ENCODE measurements at places on chromosomes 4 and X.
A peak's percentile ranks its signal among the peaks of the same experiment; 100 is the strongest.

- no peak for DNase-seq
Measured at GRCh38 chr4:149708513-149709130, 107.0 kb downstream of the IQCM start.

- no peak for DNase-seq
Measured at GRCh38 chr4:113409181-113409580, 352.4 kb downstream of the CAMK2D start.

DNA sequence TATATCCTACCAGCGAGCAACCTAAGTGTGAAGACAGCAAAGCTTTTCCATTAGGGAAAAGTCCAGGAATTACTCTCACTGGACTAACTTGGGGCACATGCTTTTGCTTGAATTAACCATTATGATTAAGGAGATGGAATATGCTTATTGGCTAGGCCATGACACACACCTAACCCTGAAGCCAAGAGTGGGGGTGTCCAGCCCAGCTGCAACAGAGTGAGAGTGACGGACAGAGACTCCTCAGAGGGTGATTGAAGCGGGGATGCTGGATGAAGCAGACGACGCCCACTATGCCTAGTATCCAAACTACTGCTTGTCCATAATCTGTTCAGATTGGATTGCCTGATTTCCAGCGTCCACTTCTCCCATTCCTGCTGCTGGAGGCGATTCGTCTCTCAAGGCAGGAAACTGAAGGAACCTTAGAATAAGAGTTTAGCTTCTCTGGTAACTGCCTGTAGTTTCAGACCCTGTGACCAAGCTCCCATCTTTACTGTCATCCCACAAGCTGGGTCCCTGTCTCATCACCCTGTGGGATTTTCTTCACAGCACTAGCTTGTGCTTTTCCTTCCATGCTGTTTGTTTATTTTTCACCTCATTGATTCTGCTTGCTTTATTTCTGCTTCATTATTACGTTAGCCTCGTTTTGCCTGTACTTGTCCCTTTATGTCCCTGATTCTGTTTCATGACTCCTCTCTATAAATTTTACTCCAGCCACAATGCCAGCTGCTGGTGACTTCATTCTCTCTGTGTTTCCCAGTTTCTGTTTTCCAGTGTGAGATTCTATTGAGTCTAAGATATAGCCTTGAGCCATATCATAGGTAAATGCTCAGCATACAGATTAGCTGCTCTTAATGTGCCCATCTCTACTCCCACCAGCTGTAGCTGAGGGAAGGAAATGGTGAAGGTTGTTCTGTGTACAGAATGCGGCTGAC, 19.0 kb downstream of the FAM47E start:
- DNase-seq = no peak

GRCh38 chrX:30039768-30040167, 175.6 kb upstream of the MAGEB2 start:
- DNase-seq = no peak

DNA sequence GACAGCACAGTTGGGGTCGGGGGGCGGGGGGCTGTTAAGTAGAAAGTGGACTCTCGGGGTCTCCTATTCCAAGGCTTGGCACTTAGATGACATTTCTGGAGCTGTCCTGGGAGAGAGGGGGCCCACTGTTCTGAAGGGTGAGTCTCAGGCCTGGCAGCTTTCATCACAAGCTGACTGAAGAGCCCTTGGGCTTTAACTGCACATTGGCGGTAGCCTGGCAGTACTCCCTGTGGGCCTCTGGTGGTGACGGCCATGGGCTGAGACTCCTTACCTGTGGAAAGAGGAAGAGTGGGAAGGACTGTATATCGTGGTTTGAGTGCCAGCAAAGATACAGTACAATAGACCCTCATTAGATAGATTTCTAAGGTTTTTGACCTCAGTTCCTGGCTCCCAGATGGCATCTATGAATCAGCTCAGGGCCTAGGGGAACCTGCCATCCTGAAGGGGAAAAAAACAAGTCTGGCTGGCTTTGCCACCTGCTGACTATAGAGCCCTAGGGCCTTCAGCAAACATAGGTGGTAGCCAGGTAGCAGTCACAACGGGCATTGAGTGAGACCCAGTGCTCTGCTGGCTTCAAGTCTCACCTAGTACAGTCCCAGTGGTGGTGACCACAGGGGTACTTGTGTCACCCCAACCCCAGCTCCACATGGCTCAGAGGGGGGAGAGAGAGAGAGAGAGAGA, 87.9 kb downstream of the ANKRD17 start:
- DNase-seq = no peak

DNA sequence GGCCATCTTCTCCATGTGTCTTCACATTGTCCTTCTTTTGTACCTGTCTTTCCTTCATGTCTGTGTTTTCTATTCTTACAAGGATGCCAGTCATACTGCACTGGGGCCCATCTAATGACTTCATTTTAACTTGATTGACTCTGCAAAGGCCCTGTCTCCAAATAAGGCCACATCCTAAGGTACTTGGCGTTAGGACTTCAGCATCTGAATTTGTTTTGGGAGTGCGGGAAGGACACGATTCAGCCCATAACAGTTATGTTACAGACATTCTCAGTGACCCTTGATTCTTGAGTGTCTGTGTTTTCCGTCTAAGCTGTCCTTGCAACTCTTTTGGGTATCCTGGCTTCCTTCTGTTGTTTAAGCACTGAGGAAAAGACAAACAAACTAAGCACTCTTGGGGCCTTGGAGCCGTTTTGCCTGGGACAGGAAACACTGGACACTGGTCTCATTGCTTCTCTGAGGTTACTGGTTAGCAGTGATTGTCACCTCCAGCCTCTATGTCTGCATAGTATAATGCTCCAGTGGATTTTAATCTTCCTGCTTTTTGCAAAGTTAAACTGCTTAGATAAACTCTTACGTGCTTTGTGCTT, 80.7 kb downstream of the SNX25 start:
- DNase-seq = no peak

- no peak for DNase-seq
Measured at GRCh38 chr4:141705747-141706377, 69.5 kb downstream of the IL15 start.

GRCh38 chr4:16225863-16226815, at the start of gene TAPT1:
TSS of gene TAPT1 (minus strand) at chr4:16226471. CDS start at chr4:16226457, 14 bp downstream.
- peak; percentile 70 for DNase-seq

GRCh38 chr4:73803213-73803612, 33.3 kb upstream of the CXCL6 start:
- no peak for DNase-seq

GRCh38 chrX:13257223-13258051, 62.4 kb downstream of the ATXN3L start:
- DNase-seq = no peak

- no peak for DNase-seq
Measured at GRCh38 chr4:28369499-28369898, 1508.9 kb downstream of the STIM2 start.

- DNase-seq = no peak
Measured at GRCh38 chrX:86066998-86067397, 19.6 kb upstream of the CHM start.

GRCh38 chr4:125773931-125774330, 459.2 kb downstream of the FAT4 start:
- DNase-seq = no peak

GRCh38 chr4:31349907-31350306, 629.7 kb downstream of the PCDH7 start:
- DNase-seq = no peak

GRCh38 chr4:111959222-111959621, 186.0 kb upstream of the FAM241A start:
- DNase-seq = no peak

DNA sequence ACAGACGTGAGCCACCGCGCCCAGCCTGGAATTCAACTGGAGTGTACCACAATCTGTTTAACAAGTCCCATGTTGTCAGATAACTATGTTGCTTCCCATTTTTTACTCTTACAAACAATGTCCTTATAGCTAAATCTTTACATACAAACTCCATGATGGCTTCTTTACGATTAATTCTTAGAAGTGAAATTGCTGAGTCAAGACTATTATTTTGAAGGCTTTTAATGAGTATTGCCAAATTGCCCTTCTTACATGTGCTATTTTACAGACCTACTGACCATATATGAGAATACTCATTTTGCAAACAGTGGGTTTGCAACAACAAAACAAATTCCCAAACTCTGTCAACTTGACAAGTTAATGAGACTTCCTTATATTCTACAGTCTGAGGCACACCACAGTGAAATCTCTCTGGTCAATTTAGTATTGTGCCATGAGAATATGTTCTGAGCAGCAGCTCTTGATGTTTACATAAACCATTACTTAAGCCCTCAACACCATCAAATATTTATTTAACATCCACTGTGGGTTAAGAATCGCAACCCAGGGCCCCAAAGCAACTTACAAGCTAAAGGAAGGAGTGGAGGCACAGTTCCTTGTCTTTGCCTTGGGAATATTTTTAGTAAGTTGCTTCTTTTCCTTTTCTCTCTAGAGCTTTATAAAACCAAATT, 128.5 kb downstream of the SPRY1 start:
- DNase-seq = no peak

DNA sequence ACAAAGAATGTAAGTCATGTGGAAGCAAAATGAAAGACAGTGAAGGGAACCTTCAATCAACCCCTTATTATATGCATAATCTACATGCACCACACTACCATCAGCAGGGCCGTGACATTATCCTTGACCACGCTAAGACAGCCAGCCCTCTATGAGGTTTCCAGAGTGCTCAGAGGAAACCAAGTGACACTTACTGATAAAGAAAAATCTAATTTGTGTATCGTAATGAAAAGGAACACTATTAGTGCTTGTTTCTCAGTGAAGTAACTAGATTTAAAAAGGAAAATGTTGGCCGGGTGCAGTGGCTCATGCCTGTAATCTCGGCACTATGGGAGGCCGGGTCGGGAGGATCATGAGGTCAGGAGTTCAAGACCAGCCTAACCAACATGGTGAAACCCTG, 56.4 kb downstream of the ABCG2 start:
- no peak for DNase-seq

GRCh38 chrX:14361435-14361834, 167.9 kb upstream of the GLRA2 start:
- DNase-seq = no peak

GRCh38 chrX:44876086-44876485, 3.1 kb downstream of the KDM6A start:
- no peak for DNase-seq

DNA sequence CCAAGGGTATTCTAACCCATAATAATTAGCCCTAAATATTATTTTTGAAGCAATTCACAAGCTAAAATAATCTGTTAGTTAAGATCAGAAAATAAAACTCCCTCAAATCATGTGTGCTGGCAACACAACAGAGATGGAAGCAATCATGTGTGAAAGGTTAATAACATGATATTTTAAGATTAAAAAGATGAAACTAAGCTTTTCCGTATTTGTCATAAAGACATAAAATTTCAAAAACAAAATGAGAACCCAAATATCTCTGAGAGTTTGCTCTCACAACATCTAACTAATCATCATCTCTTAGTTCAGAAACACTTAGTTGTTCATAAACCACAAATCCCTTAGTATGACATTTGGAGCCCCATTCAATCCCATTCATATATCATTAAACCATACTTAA, 749.1 kb downstream of the CCSER1 start:
- no peak for DNase-seq

DNA sequence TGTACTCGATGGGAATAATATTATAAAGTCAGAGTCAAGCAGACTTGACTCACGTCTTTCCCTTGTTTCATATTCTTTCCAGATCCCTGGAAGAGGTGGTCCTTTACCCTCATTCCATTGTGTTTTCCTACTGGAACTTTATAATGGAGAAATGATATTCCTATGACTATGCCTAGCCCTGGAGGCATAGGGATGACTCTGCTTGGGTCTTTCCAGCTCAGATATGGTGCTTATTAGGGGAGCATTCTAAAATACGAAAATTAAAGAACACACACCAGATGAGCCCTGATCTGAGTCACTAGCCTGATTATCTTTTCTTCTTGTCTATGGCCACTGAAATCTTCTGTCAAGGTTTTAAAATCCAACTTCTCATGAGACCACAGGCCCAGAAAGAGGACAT, 231.4 kb downstream of the ANKRD50 start:
- DNase-seq = no peak

DNA sequence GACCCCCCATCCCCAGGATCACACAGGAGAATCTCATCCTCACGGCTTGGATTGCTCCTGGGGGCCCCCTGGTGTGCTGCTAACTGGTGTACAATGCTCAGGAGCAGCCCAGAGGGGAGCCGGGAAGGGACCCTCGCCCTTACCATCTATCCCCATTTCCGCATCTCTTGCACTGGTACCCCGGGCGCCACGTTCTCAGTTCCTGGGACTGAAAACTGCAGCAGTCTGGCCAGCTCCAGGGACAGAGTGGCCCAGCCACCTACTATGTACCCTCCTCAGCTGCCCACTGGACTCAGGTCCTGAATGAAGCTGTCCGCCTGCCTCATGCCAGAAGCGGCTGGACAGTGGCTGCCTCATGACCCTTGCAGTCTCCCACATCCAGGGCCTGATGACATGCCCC, 2.7 kb downstream of the SMIM10L2A start:
- DNase-seq = no peak

DNA sequence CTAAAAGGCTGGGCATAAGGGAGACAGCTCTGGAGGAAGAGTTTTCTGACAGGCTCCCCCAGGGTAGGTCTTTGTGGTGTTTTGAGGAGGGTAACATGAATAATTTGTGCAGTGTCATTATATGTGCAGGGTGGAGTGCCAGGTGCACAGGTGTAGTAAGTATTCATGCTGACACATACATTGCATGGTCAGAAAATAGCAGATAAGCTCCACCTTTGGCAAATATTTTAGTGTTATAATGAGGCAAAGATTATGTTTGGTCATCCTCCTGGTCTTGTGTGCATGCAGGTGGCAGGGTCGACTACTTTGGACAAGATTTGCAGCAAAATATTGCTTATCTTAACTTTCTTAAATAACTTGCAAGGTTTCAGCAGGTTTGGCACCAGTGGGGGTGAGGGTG, 910.4 kb upstream of the PCDH10 start:
- DNase-seq = no peak

DNA sequence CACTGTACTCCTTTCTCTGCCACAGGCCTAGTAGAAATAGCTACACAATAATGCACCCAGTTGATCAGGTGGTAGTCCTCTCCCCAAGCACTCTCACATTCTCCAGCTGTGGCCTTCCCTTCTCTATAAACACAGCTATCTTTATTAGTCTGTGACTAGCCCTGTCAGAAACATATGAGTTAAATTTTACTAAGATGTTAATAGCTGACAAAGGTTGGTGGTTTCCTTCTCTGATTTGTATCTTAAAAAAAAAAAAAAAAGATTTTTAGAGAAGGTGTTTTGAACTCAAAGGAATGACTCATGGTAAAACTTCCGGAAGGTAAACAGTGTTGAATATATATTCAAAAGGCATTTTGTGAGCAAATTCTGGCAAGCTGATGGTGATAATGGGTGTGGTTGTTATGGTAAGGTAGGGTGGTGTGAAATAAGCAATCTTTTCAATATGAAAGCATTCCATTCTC, 327.4 kb downstream of the PPP3CA start:
- DNase-seq = no peak

DNA sequence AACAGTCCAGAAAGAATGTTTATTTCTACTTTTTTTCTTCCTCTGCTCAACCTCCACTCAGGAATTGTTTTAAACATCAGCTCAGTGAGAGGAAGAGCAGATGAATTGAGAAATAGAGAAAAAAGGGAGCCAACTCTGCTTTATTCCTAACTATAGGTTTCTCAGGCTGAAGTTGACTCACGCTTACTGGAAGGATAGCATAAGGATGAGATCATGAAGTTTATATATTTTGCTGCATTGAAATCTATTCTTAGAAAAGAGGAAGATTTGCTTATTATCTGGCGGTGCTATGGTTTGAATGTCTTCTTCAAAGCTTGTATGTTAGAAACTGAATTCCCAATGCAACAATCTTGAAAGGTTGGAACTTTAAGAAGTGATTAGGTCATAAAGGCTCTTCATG, 1673.4 kb upstream of the PCDH7 start:
- DNase-seq = no peak

- no peak for DNase-seq
Measured at GRCh38 chr4:132530861-132531260, 618.2 kb upstream of the PCDH10 start.

Measured in HuH-7 (cell line).